ENCODE measurements at places on chromosomes 4 and X.
A peak's percentile ranks its signal among the peaks of the same experiment; 100 is the strongest.

- DNase-seq, result no peak
Observed at GRCh38 chr4:61605984-61606383, 405.9 kb downstream of the ADGRL3 start.

DNA sequence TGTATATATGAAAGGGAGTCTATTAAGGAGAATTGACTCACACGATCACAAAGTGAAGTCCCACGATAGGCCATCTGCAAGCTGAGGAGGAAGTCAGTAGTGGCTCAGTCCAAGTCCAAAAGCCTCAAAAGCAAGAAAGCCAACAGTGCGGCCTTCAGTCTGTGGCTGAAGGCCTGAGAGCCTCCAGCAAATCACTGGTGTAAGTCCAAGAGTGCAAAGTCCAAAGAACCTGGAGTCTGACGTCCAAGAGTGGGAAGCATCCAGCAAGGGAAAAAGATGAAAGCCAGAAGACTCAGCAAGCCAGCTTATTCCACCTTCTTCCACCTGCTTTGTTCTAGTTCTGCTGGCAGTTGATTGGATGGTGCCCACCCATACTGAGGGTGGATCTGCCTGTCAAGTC is 104.1 kb downstream of the IL1RAPL2 start:
- DNase-seq, result no peak

DNA sequence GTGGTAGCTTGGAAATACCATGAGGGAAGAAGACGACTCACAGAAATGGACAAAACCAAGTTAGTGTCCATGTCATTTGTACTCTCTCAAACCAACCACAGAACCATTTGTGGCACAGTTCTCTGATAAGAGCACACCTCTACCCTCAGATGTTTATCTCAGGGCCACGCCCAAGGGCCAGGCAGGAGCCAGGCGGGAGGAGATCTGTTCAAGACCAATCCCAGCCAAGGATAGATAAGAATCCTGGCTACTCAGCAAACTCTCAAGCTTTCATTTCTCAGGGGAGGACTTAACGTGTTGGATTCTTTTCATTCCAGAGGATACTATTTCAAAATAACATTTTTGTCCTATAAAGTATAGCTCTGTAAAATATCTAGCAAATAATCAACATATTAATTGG is 95.0 kb downstream of the NYX start:
- DNase-seq, result no peak

GRCh38 chr4:33067221-33067620 is 2347.1 kb downstream of the PCDH7 start:
- DNase-seq, result no peak

GRCh38 chr4:78004270-78004669 is 52.9 kb upstream of the FRAS1 start:
- no peak for DNase-seq

DNA sequence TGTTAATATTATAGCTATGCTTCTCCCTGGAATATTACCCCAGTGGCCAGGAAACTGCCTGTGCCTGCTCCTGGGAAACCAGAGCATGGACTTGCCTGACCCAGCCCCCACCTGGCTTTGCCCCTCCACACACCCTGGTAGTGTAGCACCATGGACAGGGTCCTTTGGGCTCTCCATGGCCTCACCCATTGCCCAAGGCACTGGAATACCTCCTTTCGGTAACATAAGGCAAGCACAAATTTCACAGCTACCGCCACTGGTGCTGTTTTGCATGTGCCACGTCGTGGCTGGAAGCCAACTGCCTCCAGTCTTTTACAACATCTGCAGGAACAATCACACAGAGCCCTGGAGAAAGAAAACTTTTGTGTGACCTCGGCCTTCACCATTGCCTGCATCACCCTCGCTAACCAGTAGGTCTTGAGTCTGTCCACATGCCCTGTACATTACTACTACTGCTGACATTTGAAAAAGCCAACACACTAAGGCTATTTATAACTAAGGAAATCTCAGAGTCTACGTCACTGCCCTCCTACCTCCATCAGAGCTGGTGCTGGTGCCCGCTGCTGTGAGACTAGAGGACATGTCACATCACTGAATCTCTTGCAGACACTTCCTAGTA is 47.7 kb downstream of the HPGD start:
- no peak for DNase-seq

GRCh38 chrX:73785493-73785892 is 222.5 kb downstream of the CHIC1 start:
- DNase-seq, result no peak

- DNase-seq, result no peak
Observed at GRCh38 chr4:157590679-157591078, 370.2 kb downstream of the GRIA2 start.

GRCh38 chrX:14409341-14409740 is 120.0 kb upstream of the GLRA2 start:
- DNase-seq, result no peak

GRCh38 chr4:129239088-129239487 is 143.1 kb downstream of the C4orf33 start:
- DNase-seq, result no peak

- no peak for DNase-seq
Observed at GRCh38 chr4:144357975-144358374, 217.5 kb upstream of the GYPA start.

DNA sequence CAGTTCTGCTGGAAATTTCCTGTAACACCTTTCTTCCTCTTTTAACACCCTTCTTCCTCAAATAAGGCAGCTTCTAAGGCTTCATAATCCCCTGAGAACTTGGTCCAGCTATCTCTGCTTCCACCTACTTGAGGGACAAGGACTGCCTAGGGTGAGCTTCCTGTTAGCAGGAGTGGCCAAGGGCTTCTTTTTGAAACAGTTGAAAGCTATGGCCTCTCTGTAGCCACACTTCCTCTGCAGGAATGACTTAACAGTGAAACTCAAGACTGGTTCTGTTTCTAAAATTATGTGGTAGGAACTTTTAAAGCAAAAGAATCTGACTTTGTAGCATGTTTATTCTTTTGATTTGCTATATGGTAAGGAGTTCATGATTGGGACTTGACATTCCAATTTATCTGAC is 108.5 kb upstream of the WDR1 start:
- no peak for DNase-seq

- no peak for DNase-seq
Observed at GRCh38 chrX:111035991-111036390, 60.0 kb upstream of the PAK3 start.

GRCh38 chrX:108049649-108050048 is 4.8 kb downstream of the VSIG1 start:
- no peak for DNase-seq

- DNase-seq, result no peak
Observed at GRCh38 chr4:151540728-151541388, 131.9 kb downstream of the FHIP1A start.

DNA sequence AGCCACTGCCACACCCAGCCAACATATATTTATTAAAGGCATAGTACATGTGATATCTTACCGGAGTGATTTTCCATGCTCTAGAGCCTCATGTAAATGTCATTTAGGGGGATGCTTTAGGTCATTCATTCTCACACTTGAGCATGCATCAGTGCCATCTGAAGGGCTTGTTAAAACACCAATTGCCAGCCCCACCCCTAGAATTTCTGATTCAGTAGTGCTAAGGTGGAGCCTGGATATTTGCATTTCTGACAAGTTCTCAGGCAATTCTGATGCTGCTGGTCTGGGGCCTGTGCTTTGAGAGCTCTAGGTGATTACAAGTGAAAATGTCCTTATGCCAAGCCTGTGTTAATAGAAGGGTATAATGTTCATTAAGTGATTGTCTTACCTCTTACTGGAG is 107.7 kb downstream of the PHEX start:
- no peak for DNase-seq

GRCh38 chr4:90857081-90857820 is 730.1 kb downstream of the CCSER1 start:
- no peak for DNase-seq

DNA sequence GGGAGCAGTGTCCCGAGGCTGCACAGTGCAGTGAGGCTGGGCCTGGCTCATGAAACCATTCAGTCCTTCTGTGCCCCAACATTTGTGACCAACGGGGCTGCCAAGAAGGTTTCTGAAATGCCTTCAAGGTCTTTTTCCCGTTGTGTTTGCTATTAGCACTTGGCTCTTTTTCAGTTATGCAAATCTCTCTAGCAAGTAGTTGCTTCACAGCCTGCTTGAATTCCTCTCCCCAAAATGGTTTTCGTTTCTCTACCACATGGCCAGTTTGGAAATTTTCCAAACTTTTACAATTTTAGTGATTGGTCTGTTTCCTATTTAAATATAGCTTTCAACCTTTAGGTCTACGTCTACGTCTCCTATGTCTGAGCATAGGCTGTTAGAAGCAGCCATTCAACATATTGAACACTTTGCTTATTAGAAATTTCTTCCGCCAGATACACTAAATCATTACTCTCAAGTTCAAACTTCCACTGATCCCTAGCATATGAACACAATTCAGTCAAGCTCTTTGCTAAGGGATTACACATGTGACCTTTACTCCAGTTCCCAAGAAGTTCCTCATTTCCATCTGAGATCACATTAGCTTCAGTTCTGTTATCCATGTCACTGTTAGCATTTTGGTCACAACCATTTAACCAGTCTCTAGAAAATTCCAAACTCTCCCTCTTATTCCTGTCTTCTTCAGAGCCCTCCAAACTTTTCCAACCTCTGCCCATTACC is 901.8 kb downstream of the GLUD2 start:
- no peak for DNase-seq

- DNase-seq, result no peak
Observed at GRCh38 chrX:151552743-151553142, 10.7 kb upstream of the PASD1 start.

- DNase-seq, result no peak
Observed at GRCh38 chr4:86483173-86483490, 111.0 kb upstream of the PTPN13 start.

- no peak for DNase-seq
Observed at GRCh38 chrX:95218976-95219375, 1465.7 kb upstream of the DIAPH2 start.

DNA sequence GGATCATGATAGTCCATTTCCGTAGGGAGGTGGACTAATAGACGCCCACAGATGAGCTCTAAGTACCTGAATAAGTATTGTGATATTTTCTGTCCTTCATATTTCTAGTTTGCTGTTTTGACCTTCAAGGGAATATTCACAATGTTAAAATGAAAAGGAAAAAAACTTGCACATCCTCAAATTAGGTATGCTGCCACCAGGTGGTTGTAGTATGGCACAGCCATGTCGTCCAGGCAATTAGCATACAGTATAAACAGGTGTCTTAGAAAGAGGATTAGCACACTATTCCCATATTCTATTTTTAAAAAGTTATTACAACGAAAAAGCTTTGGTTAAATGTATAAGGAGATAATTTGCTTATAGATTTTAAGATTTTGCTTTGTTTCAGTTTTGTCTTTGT is 802.0 kb downstream of the RPA4 start:
- DNase-seq, result no peak

GRCh38 chr4:137881641-137882040 is 349.3 kb upstream of the PCDH18 start:
- no peak for DNase-seq

- DNase-seq, result no peak
Observed at GRCh38 chr4:140253556-140254027, 99.6 kb upstream of the MAML3 start.

DNA sequence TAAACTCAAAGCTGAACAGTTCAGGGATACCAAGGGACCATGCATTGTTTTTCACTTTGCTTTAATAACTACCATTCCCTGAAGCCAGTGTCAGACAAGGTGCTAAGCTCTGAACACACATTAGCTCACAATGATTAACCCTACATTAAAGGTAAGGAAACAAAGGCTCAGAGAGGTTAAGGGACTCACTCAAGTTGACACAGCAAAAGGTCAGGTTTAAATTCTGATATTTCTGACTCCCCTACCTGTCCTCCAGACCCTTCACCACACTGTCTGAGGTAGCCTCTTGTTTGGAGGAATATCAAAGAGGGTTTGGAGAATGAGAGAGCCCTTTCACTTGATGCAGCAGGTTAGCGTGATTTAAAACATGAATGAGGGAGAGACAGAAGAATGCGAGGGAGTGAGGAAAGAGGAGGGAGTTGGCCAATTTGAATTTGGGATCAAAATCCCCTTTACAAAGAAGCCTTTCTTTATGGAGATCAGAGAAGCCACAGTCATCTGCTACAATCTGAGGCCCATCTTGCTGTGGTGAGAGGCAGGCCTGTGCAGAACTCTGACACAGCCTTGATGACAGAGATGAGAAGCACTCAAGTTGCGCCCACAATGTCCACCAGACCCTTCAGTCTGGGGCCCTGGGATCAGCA is 103.5 kb downstream of the FHDC1 start:
- no peak for DNase-seq

DNA sequence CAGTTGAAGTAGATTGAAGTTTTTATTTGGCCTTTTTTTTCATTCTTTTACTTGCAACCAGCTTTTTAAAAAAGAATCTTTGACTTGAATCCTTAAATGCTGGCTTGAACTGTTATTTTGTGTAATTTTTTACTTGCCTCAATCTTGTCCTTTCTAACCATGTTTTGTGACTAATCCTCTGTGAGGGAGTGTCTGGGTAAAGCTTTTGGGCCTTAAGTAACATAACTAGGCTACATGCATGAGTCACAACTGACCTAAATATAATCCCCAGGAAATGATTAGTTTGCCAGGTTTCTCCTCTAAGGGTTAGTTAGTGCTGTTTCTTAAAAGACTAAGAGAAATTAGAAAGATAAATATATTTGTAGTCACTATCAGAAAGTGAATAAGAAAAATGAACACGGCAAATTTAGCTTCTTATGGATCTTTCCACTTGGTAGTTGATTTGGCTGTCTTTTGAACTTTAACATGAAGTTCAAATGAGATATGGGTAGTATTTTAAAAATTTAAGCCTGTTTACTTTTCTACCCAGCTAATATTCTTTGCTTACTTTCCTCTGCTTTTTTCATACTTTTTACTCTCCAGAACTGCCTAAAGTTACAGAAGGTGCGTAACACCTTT is 13.0 kb downstream of the EXOC1 start:
- no peak for DNase-seq

- DNase-seq, result no peak
Observed at GRCh38 chr4:8644966-8645752, 52.6 kb downstream of the CPZ start.

- DNase-seq, result no peak
Observed at GRCh38 chrX:9829308-9830267, 43.4 kb downstream of the SHROOM2 start.

GRCh38 chr4:138960175-138960710 is 55.3 kb upstream of the NOCT start:
- DNase-seq, result no peak

- peak; percentile 25 for DNase-seq
Observed at GRCh38 chrX:78687586-78687985, 28.5 kb upstream of the RTL3 start.

DNA sequence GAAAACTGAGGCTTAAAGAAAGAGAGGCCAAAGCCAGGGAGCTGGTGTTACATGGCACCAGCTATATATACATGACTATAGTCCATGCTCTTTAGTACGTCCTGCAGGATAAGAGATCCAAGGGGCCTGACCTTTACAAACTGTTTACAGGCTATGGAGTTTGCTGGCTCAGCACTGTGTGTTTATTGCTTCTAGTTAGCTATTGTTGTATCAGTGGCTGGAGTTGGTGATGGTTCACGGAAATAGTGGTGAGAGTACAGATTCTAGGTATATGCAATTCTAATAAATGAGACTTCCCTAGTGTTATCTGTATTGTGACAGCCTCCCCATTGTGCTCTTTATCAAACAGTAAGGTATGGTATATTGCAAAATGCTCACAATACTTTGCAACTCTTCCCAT is 46.5 kb downstream of the REPS2 start:
- no peak for DNase-seq

Data from bone marrow (tissue), 2 donors.